ENCODE measurements at places on chromosomes 5 and 9. TPM values are rescaled to one million over a fixed set of nuclear protein-coding genes. Genes with fewer than 3 reads are reported as not detected.

PCDHGA6 gene
- 3.6 TPM for total RNA-seq

LTC4S gene
- total RNA-seq: 1.5 TPM

OR1J2 gene
- not detected for total RNA-seq

SLC1A1 gene
- total RNA-seq: 1.3 TPM

All from skin of body (tissue), 3 donors.